ENCODE measurements at places on chromosomes 2 and 18.

DNA sequence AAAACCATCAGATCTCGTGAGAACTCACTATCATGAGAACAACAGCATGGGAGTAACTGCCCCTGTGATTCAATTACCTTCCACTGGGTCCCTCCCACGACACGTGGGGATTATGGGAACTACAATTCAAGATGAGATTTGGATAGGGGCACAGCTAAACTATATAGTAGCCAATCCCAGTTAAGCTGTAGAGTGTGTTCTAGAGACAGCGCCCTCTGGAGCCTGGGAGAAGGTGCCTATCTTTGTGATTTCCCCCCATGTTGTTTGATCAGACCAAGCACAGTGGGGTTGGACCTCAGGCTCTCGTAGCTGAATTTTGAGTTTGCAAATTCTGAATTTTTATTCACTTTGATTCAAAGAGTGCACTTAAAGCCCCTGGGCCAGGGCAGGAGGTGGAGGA, 108.2 kb upstream of the TWIST2 start:
- DNase-seq = no peak

GRCh38 chr2:170869461-170869860, 52.8 kb downstream of the GAD1 start:
- DNase-seq = no peak

GRCh38 chr2:168976034-168976654, 55.0 kb downstream of the ABCB11 start:
- DNase-seq = no peak

GRCh38 chr2:160379399-160379798, 114.2 kb downstream of the RBMS1 start:
- peak; percentile 68 for DNase-seq

- DNase-seq = no peak
Observed at GRCh38 chr18:54162431-54162830, 62.0 kb downstream of the MBD2 start.

- DNase-seq = no peak
Observed at GRCh38 chr2:165536851-165537499, 67.5 kb downstream of the CSRNP3 start.

DNA sequence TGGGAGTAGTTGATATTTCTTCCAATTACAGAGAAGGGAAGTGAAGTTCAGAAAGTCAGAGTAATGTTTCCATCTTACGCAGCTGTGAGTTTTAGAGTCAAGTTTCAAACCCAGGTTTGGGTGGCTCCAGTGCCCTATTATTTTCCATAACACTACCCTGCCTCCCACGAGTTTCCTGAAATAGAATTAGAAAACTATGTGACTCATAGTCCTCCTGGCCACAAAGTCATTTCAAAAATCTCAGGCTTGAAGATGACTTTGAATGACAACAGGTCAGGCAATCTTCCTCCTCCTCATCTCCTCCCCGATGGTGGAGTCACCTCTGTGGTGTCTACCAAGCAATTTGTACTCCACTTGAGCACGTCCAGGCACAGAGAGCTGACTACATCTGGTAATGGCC, 212.3 kb upstream of the TRIB2 start:
- DNase-seq = no peak

DNA sequence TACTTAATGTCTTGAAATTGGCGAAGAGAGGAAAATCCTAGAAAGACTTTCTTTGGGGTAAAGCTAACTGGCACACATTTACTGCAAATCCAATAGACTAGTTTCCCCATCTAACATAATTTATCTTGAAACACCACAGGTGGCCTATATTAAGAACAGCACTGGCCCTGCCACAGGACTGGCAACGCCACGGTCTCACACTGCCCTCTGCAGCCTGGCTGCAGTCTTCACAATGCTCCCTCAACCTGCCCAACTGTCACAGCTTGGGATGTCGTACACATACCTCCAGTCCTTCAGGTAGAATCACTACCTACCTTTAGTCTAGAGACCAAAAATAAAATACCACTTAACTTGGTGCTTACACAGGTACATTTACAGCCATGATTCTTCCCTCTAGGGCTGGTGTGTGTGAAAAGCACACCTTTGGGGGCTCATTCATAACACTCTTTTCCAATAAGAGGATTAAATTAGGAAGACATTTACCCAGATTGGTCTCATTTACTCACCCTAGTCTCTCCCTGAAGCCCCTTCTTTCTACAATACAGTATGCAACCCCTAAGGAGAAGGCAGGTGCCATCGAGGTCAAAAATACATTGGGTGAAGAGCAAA, 222.2 kb downstream of the C1D start:
- no peak for DNase-seq

GRCh38 chr2:147945660-147946059, 74.9 kb downstream of the ORC4 start:
- DNase-seq = no peak

GRCh38 chr18:51398104-51398503, 200.6 kb upstream of the MEX3C start:
- DNase-seq = peak; percentile 83

DNA sequence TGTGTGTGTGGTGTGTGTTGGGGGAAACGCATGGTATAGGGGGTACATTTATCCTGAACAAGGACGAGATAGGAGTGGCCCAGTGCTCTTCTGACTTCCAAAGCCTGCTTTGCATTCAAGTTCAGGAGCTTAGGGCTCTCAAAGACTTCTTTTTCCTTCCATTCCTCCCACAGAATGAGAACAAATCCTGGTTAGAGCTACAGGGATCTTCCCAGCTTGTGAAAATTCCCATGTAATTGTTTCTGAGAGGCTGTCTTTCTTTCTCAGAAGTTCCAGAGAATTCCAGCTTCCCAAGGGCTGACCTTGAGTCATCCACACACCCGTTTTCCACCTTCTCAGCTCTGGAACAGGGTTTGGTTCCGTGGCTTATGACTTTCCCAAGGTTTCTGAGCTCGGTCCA, 38.9 kb downstream of the FASTKD2 start:
- DNase-seq = no peak

GRCh38 chr2:150620416-150620815, 132.9 kb upstream of the RND3 start:
- no peak for DNase-seq

GRCh38 chr2:167126165-167126564, 237.9 kb downstream of the XIRP2 start:
- no peak for DNase-seq

- DNase-seq = no peak
Observed at GRCh38 chr2:196607073-196607472, 32.4 kb upstream of the CCDC150 start.

- DNase-seq = no peak
Observed at GRCh38 chr2:64250751-64251423, 106.7 kb upstream of the PELI1 start.

DNA sequence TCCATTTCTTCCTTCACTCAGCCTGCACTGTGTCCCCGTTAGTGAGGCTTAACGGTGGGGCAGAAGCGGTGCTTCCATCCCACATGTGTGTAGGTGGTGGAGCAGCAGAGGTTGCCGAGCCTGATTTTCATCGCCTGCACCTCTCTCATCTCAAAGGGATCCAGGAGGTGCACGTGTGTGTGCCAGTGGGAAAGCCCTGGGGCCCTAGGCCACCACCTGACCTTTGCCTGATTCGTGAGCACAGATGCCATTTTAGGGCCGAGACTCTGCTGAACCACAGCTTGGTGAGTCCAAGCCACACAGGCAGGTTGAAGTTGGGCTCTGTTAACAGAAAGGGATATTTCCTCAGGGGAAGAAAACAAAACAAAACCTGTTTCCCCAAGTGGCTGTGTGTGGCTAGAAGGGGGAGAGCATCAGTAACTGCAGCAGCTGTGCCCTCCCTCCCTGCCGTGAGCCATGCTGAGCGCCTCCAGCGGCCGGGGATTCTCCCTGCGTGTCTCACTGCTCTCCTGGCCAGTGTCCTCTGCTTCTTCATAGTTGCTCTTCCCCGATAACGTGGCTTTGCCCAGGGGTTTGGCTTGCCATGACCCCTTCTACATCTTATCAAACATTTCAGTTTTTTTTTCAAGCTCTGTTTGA, 81.5 kb downstream of the MAPRE2 start:
- no peak for DNase-seq

- no peak for DNase-seq
Observed at GRCh38 chr2:235005603-235006259, 53.9 kb downstream of the SH3BP4 start.
